ENCODE measurements at places on chromosomes 16 and 17.

- DNase-seq: no peak
Observed at GRCh38 chr17:76848670-76849069, 19.5 kb upstream of the MGAT5B start.

DNA sequence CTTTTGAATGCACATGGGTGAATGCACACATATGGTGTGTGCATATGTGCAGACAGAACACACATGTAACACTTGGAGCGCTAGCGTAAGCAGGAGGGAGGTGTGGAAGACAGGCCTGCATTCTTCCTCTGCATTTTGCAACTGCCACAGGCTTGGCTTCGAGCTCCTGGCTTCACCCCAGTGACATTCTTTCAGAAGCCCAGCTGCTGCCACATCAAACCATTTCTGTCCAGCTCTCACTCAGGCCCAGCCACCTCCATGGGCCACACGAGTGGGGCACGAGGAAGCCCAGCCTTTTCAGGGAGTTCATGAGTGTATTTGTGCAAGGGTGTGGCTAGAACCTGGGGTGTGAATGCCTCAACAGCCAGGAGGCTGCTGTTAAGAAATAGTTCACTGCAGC, 18.8 kb downstream of the LGALS3BP start:
- no peak for DNase-seq

GRCh38 chr17:15216481-15216880, 48.6 kb downstream of the PMP22 start:
- DNase-seq: no peak

- DNase-seq: peak; percentile 95
Observed at GRCh38 chr17:14205992-14206461, 30.6 kb downstream of the CDRT15 start.

DNA sequence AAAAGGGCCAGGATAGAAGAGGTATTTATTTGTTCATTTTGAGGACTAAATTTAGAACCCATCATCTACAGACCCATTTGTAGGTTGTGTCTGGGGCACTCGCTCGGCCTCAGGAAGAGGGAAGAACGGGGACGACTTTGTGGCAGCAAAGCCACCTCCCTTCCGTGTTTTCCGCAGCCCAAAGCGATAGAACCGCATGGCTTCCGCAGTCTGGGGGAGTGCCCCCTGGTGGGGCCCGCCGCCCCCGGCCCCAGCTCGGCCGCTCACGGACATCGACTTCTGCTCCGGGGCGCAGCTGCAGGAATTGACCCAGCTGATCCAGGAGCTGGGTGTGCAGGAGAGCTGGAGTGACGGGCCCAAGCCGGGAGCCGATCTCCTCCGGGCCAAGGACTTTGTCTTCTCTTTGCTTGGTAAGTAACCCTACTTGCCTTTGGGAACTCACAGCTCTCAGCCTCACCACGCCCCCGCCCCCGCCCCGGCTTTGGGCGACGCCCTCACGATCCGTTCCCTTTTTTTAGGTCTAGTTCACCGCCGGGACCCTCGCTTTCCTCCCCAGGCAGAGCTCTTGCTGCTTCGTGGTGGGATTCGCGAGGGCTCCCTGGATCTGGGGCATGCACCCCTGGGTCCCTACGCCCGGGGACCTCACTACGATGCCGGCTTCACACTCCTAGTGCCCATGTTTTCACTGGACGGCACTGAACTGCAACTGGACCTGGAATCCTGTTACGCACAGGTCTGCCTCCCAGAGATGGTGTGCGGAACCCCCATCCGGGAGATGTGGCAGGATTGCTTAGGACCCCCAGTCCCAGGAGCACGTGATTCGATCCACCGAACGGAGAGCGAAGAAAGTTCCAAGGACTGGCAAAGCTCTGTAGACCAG, 681 bp downstream of the TMEM102 start:
- peak; percentile 50 for DNase-seq

- DNase-seq: no peak
Observed at GRCh38 chr16:15482748-15483298, 48.4 kb downstream of the BMERB1 start.

DNA sequence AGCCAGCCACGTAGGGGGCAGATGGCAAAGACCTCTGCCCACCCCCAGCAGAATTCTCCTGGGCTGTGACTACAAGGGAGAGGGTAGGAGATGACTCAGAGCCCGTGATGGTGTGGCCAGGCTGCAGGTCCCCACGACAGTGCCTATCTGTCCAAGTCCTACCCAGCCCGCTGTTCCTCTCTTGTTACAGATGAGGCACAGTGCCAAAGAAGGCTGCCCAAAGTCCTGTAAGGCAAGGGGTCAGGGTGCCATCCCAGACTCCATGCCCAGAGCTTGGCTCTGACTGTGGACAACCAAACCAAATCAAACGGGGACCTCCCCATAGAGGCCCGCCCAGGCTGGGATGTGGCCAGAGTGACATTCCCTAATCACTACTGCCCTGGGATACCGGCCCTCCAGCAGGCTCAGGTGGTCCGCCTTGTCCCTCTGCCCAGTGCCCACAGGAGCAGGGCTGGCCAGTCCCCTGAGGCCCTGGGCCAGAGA, 12.6 kb upstream of the BCAR1 start:
- DNase-seq: peak; percentile 64

DNA sequence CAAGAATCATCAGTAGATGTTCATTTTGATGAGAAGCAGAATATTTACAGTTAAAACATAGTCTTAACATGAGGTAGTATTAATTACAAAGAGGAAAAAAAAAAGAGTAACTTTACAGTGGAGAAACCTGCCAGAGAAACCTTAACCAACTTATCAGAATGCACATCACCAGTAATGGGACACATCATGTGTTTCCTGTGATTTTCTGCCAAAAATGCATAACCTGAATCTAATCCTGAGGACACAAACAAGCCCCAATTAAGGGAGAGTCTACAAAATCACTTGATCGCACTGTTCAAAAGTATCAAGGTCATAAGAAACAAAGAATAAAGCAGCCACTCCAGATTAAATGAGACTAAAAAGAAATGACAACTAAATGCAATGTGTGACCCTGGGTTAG, 18.2 kb upstream of the QRICH2 start:
- DNase-seq: no peak

DNA sequence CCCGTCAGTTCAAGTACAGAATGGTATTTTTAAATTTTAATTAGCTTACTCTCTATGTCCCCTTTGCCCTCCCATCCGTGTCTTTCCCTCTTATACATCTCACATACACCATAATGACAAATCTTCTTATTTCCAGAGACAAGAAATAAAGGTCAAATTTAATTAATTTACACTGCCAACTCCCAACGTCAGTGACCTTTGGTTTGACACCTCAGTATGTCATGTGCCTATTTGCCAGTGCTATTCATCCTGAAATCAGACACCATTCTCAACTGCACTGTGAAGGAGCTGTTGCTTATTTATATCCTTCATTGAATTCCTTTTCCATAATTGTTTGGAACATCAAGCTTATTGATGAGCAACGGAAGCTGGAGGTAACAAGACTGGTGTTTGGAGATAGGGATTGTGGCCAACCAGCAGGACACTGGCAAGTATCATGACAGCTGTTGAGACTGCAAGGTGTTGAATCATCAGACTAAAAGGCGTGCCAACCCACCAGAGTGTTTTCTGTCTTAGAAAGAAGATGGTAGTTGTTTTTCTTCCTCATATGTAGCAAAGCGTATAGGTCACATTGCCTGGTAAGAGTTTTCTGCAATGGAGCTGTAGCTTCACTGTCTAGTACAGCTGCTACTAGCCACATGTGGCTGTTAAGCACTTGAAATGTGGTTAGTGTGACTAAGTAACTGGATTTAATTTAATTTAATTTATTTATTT, 12.5 kb downstream of the CALCOCO2 start:
- DNase-seq: no peak

DNA sequence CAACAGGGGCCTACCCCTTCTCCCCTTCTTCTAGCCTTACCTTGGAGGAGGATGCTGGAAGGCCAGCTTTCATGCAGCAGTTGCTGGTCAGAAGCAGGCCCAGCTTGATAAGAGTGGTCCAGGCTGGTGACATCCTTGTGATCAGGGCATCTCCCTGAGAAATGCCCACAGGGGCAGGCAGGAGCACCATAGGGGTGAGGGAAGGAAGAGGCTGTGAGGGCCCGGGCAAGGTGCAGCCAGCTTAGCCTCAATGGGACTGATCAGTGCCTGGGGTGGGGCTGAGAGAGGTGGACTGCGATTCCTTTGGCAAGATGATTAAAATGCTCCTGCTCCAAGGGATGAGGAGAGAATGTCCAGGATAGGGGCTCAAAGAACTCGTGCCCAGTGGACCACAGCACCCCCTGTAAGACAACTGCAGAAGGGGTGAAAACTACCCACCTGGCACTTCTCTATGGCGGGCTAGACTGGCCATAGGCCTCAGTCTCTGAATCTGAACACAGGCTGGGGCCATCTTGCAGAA, 9.5 kb upstream of the GALK1 start:
- no peak for DNase-seq

GRCh38 chr17:79829004-79829403, 10.2 kb downstream of the CBX4 start:
- DNase-seq: no peak

GRCh38 chr16:85361441-85362118, 249.3 kb upstream of the CIBAR2 start:
- peak; percentile 60 for DNase-seq

DNA sequence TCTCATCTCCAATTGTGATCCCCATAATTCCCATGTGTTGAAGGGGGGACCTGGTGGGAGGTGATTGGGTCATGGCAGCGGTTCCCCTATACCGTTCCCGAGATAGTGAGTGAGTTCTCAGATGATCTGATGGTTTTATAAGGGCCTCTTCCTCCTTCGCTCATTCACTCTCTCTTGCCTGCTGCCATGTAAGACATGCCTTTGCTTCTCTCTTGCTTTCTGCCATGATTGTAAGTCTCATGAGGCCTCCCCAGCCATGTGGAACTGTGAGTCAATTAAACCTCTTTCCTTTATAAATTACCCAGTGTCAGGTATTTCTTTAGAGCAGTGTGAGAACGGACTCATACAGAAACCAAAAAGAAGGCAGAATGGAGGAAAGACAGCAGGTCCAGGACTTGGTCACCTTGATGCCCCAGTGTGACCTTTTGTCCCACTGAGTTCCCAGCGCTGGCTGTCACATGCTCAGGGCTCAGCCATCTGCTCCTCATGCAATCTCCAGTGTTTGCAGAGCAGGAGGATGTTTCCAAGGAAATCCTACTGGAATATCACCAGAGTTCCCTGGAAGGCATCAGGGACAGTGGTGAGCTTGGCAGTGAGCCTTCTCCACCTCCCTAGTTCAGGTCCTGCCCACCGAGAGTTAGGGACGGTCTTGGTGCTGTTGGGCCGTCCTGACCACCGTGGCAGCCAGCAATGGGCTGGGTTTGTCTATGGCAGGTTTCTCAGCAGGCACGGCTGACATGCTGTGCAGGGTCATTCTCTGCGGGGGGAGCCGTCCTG, 96.7 kb downstream of the SEC14L1 start:
- no peak for DNase-seq

- DNase-seq: no peak
Observed at GRCh38 chr17:75242461-75243042, 18.9 kb downstream of the GGA3 start.

GRCh38 chr17:50055426-50056216, at the start of gene ITGA3:
Gene ITGA3 (plus strand): TSS chr17:50056110. CDS start chr17:50056440, 330 bp downstream.
- DNase-seq: peak; percentile 79

DNA sequence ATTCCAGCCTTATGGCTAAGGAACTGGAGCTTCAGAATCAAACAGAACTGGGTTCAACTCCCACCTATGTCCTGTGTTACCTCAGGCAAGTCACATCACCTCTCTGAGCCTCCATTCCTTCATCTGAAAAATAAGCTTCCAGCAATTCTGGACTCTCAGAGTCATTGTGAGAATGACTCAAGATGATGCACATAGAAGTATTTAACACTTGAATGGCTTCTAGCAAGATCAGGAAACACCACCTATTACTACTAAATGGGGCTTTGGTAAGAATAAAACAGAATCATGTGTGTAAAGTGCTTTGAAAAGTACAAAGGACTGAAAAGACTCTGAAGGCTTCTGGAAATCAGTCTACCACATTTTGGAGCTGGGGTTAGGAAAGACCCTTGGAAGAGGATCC, 30.8 kb upstream of the CALB2 start:
- DNase-seq: no peak

DNA sequence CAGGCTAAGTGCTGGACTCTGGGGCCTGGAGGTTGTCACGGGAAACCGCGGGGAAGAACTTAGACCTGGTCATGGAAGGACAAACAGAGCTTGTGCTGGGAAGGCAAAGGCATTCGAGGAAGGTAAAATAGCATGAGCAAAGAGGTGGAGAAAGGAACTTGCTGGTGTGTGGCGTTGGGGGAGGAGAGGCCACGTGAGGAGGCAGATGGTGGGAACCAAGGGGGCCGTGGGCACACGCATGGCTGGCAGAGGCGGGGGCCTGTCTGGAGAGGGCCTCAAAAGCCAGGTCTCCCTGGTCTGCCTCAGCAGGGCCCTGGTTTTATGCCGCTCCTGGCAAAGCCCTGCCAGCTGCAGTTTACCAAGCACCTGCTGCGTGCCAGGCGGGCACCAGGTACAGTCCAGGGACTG, 15.3 kb downstream of the CORO7 start:
- DNase-seq: no peak

GRCh38 chr16:86158688-86159360, 259.9 kb downstream of the IRF8 start:
- DNase-seq: no peak

DNA sequence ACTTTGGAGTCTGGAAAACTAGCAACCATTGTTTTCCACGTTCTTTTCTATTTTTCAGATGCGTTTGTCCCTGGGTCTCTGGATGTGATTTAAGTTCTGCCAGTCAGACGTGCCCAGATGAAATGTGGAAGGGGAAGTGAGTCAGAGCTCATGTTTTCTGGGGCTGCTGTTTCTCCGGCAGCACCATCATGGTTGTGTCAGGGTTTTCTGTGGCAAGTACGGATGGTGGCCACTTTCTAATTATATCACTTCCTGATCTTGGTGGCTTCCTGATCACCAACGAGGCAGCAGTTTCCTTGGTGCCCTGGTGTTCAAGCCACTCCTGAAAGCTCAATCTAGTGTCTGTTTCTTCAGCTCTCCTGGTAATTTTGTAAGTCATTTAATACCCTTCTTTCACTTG, 31.4 kb upstream of the PMFBP1 start:
- DNase-seq: peak; percentile 44

DNA sequence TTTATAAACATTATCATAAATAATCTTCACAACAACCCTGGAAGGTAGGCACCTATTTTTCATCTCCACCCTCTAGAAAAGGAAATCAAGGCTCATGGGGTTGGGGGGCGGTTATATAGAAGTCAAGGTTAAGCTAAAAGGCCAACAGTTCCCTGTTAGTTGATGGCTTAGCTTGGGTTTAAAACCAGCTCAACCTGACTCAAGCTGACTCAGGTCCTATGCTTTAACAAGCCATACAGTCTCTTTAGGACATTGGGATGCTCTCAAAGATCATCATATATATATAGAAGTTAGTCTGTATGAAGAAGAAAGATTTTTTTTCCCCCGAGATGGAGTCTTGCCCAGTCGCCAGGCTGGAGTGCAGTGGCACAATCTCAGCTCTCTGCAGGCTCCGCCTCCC, 44.8 kb upstream of the MED13 start:
- DNase-seq: no peak

- no peak for DNase-seq
Observed at GRCh38 chr16:23868136-23868535, 32.4 kb downstream of the PRKCB start.

All from heart left ventricle (tissue), 16 donors.